Neural crest cell (in vitro differentiated cells): ENCODE measurements at places on chromosomes 13 and 19. TPM values are rescaled to one million over a fixed set of nuclear protein-coding genes. Genes with fewer than 3 reads are reported as not detected.

The PTGIR gene
- total RNA-seq = not detected in 2 replicates

The IGFL1 gene
- not detected in 2 replicates for total RNA-seq

The IL27RA gene
- total RNA-seq = 4.8 and 5.0 TPM in 2 replicates

The LILRB3 gene
- not detected in 2 replicates for total RNA-seq

The JAK3 gene
- 1.3 and 1.6 TPM in 2 replicates for total RNA-seq

The LGALS4 gene
- total RNA-seq = 0.77 and 0.86 TPM in 2 replicates

The SIGLEC14 gene
- not detected in 2 replicates for total RNA-seq

The ZNF799 gene
- 4.6 and 4.8 TPM in 2 replicates for total RNA-seq

The SRRM5 gene
- 0.41 and 0.51 TPM in 2 replicates for total RNA-seq

The SIAH3 gene
- 0.36 and 0.42 TPM in 2 replicates for total RNA-seq

The NRTN gene
- 4.4 and 4.8 TPM in 2 replicates for total RNA-seq

The SHISA7 gene
- total RNA-seq = 0.54 and 0.59 TPM in 2 replicates

The CEACAM8 gene
- total RNA-seq = not detected in 2 replicates

The SIGLEC11 gene
- not detected in 2 replicates for total RNA-seq

The ZNF723 gene
- not detected in 2 replicates for total RNA-seq

The SLC8A2 gene
- 0.61 and 0.70 TPM in 2 replicates for total RNA-seq

The C1QTNF9B gene
- total RNA-seq = not detected in 2 replicates

The STAP2 gene
- total RNA-seq = 4.1 and 5.0 TPM in 2 replicates

The HPN gene
- 0.26 and 0.27 TPM in 2 replicates for total RNA-seq

The CATSPERD gene
- total RNA-seq = not detected in 2 replicates

The UPK1A gene
- not detected in 2 replicates for total RNA-seq

The APC2 gene
- 39.2 and 43.0 TPM in 2 replicates for total RNA-seq

The VN1R2 gene
- total RNA-seq = not detected in 2 replicates

The RDH8 gene
- not detected in 2 replicates for total RNA-seq

The PPFIA3 gene
- 21.7 and 22.7 TPM in 2 replicates for total RNA-seq

The GARIN5A gene
- 1.1 and 1.3 TPM in 2 replicates for total RNA-seq

The OR7A5 gene
- total RNA-seq = not detected in 2 replicates

The LRRC8E gene
- 0.51 and 1.0 TPM in 2 replicates for total RNA-seq

The S1PR4 gene
- not detected in 2 replicates for total RNA-seq

The TSEN34 gene
- total RNA-seq = 66.2 and 67.9 TPM in 2 replicates

The ZNF529 gene
- 19.7 and 19.9 TPM in 2 replicates for total RNA-seq

The ZNF544 gene
- total RNA-seq = 47.4 and 56.1 TPM in 2 replicates

The TGFBR3L gene
- total RNA-seq = 0.32 and 0.44 TPM in 2 replicates

The ZBTB32 gene
- total RNA-seq = not detected in 2 replicates

The SNRPD2 gene
- total RNA-seq = 635 and 666 TPM in 2 replicates

The SMIM44 gene
- total RNA-seq = not detected in 2 replicates

The SLC6A16 gene
- total RNA-seq = 7.4 and 9.4 TPM in 2 replicates

The GZMM gene
- total RNA-seq = not detected in 2 replicates

The PGPEP1 gene
- 5.2 and 8.3 TPM in 2 replicates for total RNA-seq

The ELSPBP1 gene
- total RNA-seq = not detected in 2 replicates

The MCEMP1 gene
- not detected in 2 replicates for total RNA-seq

The PDX1 gene
- not detected in 2 replicates for total RNA-seq

The DOCK6 gene
- total RNA-seq = 34.7 and 40.6 TPM in 2 replicates

The PIN1 gene
- 117 and 127 TPM in 2 replicates for total RNA-seq
